K562 (cell line): ENCODE measurements at places on chromosomes 4 and X.

DNA sequence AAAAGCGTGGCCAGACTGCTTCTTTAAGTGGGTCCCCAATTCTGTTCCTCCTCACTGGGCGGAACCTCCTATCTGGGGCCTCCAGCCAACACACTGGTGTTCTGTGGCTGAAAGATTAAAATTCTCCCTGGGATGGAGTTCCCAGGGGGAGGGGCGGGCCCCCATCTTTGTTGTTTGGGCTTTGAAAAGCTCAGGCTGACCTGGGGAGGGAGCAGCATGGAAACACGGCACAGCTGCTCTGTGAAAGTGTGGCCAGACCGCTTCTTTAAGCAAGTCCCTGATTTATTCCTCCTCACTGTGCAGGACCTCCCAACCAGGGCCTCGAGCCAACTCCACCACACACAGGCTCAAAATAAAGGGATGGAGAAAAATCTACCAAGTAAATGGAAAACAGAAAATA, 219.5 kb downstream of the TMEM47 start:
- no peak for DNase-seq

- peak; percentile 41 for DNase-seq
These were observed 68.4 kb downstream of the MID2 start for GRCh38 chrX:107894038-107894437.

DNA sequence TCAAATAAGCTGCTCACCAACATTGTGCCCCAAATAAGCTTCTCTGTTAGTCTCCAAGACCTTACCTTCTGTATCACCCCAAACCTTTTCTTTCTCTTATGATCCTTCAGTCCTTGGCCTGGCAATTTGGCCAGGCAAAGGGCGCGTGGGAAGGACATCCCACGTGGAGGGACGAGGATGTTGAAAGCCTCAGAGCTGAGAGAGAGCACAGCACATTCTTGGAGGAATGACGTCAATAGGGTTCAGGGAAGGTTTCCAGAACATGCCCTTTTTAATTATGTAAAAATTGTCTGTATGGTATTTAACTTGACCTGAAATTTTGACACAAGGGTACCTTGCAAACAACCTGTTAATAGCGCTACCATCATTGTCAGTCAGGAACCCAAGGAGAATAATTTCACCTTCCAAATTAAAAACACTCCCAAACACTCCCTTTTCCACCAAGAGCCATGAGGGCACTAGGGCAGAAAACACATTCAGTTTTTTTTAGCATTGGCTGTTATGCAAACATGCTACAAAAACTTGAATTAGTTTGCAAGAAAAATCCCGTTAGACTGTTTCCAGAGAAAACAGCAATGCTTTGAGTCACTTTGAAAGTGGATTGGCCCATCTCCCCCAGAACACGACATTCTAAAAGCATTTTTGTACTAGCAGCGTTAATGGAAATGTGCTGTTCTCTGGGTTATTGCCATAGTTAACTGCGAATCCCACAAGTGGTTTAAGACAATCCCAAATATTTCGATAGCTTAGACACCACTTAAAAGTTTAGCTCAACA, 183.2 kb upstream of the PUDP start:
- no peak for DNase-seq

DNA sequence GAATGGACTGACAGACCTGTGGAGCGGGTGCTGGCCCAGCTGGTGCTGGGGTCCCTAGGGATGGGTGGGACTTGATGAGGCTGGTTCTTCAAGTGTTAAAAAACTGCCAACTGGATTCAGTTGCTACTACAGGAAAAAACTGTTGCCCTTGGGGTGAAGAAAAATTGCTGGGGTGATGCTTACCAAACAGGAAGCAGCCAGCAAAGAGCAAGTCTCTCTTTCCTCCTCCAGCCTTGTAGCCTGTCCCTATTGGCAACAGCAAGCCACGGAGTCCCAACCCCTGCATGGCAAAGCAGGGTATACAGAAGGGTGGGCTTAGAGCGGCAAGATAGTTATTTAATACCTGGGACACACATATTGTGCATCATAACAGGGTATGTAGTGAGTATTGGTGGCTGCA, 60.1 kb upstream of the ATP8A1 start:
- DNase-seq = no peak

GRCh38 chrX:39654183-39654925, 443.4 kb downstream of the BCOR start:
- no peak for DNase-seq

GRCh38 chr4:152805071-152805650, 25.4 kb downstream of the ARFIP1 start:
- no peak for DNase-seq

DNA sequence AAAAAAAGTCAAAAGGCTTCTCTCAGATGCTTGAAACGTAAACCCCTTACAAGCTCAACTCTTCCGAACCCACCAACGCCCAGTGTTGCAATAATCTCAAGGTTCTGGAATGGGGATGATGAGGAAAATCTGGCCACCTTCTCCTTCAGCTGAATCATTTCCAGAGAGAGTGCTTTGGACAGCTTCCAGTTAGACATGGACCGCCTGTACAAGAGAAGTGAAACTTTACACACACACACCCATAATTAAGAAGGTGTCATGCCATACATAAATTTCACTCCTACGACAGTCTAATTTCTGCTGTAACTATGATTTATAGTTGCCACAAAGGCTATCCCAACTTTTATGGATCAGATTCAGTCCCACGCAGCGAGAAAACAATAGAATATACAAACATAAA, 72.3 kb downstream of the PRKG2 start:
- no peak for DNase-seq

DNA sequence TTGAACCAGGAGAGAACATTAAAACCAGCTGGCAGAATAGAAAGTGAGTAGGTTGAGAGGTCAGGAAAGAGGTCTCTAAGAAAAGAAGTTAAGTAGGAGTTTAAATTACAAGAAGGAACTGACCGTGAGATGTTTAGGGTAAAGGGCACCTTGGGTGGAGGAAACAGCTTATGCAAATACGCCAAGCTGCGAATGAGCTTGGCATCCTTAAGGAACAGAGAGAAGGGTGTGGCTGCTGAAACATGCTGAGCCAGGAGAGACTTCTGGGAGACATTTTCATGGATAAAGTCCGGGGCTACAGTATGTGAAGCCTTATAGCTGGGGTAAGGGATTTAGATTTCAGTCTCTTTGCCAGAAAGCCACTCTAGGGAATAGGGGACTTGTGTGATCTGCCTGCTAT, 249.1 kb downstream of the KCNIP4 start:
- DNase-seq = no peak

DNA sequence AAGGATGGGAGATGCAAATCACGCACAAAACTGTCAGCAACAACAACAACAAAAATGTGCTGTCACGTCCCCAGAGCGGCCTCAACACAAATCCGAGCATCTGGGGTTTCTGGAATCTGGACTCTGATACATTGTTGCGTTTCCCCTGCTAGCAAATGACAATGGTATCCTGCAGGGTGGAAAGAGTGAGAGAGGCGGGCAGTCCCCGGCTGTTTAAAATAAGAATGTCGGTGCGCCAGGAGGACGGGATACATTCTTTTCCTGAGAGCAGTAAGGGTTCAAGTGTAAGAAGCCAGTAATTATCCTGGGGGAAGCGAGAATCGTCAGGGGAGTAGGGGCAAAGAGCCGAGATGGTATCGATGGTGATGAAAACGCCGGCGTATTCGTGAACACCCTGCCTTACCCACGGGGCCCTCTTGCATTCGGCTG, 310.2 kb downstream of the ASMT start:
- DNase-seq = no peak

DNA sequence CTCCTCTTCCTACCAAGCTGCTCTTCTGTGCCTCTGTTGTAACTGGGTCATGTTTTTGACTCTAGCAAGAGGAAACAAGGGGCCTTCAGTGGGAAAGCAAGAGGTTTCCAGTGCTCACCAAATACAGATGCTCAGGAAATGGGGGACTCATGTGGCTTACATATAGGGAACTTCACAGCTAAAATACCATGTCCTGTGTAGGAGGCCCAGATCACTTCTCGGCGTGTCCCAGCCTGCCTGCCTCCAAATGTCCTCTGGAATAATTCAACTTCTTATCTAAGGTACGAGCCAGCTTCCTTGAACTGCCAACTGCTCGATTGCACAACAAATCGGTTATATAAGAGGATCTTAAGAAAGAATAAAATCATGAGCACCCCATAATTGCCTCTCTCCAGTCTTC, 161.3 kb downstream of the KIT start:
- no peak for DNase-seq

GRCh38 chr4:36215627-36216026, 28.7 kb downstream of the ARAP2 start:
- DNase-seq = no peak

DNA sequence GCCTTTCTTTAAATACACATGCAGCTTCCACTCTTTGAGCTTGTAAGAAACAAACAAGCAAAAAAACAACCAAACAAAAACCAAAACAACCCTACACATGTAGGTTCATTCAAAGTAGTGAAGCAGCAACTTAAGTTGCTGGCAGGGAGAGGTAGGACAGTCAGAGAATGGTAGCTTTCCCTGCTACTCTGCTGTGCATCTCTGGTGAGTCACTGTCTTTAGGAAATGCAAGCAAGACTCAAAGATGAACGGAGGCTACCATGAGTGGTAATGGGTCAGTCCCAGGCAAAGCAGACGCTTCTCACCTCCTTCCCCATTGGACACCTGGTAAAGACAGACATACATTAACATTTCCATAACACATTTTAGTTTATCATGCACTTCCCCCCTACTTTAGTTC, 43.2 kb downstream of the PGRMC2 start:
- DNase-seq = no peak

GRCh38 chr4:138347561-138347960, 105.4 kb upstream of the SLC7A11 start:
- DNase-seq = no peak

GRCh38 chr4:151940291-151940690, 179.5 kb upstream of the GATB start:
- no peak for DNase-seq

DNA sequence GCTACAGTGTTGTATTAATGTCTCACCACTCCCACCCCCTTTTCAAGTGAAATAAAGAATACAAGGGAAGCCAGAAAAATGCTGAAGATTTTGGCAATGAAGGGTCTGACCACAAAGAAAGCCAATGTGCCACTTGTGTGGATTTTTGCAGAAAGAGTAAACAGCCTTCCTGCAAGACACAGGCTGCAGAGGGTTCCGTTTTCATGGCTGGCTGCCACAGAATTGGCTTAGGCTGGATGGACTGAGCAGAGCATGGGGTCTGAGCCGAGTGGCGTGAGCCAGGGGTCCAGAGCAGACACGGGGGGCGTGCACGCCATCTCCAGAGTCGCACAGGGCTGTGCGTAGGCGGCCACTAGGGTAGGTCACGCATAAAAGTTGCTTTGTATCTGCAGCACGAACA, 69.2 kb downstream of the MTNR1A start:
- no peak for DNase-seq

DNA sequence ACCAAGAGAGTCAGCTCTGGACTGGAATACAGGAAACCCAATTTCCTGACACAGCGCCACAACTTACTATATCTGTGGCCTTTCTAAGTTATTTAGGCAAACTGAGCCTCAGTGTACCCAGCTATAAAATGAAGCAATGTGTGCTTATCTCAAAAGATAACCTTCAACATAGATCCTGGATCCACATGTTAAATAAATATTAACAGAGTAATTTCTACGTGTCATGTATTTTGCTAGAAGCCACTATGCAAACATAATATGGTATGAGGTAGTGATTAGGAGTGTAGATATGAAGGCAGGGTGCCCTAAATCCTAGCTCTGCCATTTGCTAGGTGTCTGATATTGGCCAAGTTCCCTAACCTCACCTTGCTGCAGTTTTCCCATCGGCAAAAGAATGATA, 527.0 kb downstream of the RAB28 start:
- no peak for DNase-seq

DNA sequence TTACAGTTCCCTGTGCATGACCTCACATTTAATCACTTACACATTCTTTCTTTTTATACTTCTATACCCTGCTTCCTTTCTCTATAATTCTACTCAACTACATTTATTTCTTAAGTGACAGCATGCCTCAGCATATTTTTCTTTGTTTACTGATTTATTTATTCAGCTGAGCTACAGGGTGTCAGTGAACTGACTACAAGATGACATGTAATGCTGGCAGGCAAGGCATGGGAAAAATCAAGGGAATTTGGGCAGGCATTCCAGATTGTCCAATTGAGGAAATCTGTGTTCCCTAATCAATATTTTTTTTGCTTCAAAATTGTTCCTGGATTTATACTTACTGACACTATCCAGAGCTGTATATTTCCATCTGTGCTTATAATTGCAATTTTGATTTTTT, 875.5 kb downstream of the C4orf33 start:
- DNase-seq = no peak

DNA sequence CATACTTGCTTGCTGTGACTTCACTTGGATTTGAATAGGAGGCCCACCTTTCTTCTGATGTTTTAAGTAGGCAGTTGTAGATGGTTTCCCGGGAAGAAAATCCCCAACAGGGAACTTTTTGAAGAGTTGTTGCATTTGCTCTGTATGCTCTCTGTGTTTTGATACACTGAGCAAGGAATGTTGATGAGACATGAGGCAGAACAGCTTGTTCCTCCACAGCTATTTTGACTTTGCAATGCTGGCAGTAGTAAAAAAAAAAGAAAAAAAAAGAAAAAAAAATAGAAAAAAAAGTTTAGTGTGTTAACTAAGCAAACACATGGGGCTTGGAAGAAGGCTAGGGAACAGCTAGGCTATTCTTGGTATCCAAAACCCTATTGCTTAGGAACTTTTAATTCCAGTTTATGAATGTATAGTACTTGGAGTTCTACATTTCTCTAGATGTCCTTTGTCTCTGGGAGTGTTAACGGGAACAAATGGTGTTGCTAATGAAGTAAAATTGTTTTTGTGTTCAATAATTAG, 23.4 kb upstream of the PAQR3 start:
- no peak for DNase-seq

- DNase-seq = no peak
These were observed 236.9 kb upstream of the CTSO start for GRCh38 chr4:156190615-156191014.

DNA sequence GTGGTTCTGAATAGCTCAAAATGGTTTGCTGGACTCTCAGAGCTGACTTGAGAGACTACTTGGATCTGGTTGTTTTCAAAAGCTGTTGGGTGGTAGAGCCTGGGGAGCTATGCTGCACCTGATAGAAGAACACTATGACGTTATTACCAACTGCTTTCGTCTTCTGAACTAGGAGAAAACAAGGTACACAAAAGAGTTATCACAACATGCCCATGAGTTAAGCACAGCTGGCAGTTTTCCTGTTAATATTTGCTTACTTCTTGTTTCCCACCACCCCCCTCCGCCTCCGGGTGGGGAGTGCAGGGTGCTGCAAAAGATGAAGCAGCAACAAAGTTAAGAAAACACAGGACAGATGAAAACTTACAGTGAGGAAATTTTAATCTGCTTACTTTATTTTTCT, 69.1 kb downstream of the RASL11B start:
- DNase-seq = no peak

- peak; percentile 33 for DNase-seq
These were observed 73.5 kb upstream of the RAP2C start for GRCh38 chrX:132292793-132293192.

GRCh38 chr4:16627999-16628398, 270.4 kb downstream of the LDB2 start:
- DNase-seq = no peak

DNA sequence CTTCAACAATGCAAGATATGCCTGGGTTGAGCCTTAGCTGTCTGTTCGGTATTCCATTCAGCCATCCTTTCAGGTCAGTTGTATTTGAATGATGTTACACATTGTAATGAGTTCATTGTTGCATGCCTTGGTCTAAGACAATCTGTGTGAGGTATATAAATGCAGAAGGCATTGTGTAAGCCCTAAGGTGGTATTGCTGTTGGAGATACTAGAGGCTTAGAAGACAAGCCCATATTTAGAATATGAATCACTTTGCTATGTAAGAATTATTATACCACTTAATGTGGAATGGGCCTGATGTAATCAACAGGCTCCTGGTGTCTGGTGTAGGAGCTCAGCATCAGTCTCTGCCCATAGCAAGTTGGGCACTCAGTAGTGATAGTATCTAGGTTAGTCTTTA, 473.4 kb upstream of the GNPDA2 start:
- DNase-seq = no peak
